ENCODE measurements at places on chromosomes 1 and 21. TPM values are rescaled to one million over a fixed set of nuclear protein-coding genes. Genes with fewer than 3 reads are reported as not detected.

Gene APP
- total RNA-seq = 22.8 TPM

Gene TSPEAR
- total RNA-seq = not detected

Gene HFM1
- not detected for total RNA-seq

Gene KLF17
- total RNA-seq = not detected

Gene RBM11
- total RNA-seq = 1.2 TPM

Gene CYP2J2
- 0.99 TPM for total RNA-seq

Gene B4GALT3
- total RNA-seq = 58.9 TPM

Gene FCGR3A
- total RNA-seq = not detected

Gene MECR
- total RNA-seq = 46.4 TPM

Gene FGR
- 0.51 TPM for total RNA-seq

Gene PSMB2
- total RNA-seq = 123 TPM

Gene KCNN3
- total RNA-seq = 0.10 TPM

Gene ENAH
- 0.53 TPM for total RNA-seq

Gene ORC1
- total RNA-seq = 43.7 TPM

Gene ZNF593OS
- not detected for total RNA-seq

Gene SNX27
- total RNA-seq = 33.1 TPM

Gene C4BPA
- total RNA-seq = not detected

Gene CCDC181
- total RNA-seq = 0.48 TPM

Gene SLC16A4
- 0.21 TPM for total RNA-seq

Gene SAMD13
- total RNA-seq = 0.59 TPM

Data from activated CD8-positive, alpha-beta memory T cell treated with anti-CD3 and anti-CD28 coated beads for 36 hours (primary cell).